ENCODE measurements at places on chromosomes 12 and 14.

DNA sequence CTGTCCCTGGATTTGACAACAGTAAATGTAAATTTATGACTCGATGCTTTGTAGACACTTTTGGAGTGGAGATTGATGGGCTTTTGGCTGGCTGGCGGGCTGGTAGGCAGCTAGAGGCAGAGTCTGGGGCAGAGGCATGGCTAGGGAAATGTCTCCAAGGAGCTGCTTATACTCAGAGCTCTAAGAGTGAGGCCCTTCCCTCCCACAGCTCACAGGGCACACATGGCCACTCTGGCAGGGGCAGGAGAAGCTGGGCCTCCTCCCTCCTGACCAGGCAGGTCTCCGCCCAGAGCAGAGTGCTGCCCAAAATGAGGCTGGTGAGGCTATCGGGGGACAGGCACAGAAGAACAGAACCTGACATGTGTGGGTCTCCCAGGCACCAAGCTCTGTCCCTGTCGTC is 67.5 kb downstream of the GALNT16 start:
- no peak for DNase-seq

DNA sequence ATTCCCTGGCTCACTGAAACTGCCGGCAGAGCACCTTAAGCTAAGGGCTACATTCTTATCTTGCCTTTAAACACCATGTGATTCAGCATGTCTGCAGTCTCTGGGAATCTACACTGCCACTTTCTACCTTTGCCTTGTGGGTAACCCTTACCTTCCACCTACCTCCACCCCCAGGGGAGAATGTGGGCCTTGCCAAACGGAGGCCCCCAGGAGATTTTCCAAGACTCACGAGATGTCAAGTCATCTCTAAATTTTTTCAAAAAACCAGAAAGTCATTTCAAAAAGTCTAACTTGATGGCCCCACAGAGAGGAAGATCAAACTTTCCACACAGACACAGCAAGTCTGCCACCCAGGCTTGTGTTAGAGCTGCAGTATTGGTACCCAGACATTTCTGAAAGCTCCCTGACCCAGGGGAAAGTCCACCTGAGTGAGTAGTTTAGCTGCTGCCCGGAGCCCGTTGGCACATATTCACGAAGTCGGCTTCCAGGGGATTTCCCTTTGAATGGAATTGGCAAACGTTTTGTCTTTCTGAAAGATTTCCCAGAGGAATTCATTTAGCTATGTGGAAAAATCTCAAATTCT is 4.7 kb upstream of the PSMA6 start:
- DNase-seq, result no peak

DNA sequence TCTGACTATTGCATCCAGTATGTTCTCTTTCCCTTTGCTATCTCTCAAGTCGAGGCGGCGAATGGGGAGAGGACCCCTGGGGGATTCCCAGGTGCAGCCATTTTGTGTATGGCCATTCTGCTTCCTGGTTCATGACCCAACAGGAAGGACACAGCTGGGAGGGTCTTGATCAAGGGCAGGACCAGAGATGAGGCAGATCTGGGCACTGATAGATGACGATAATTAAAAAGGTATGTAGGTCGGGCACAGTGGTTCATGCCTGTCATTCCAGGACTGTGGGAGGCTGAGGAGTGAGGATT is 73.9 kb downstream of the EID3 start:
- no peak for DNase-seq

DNA sequence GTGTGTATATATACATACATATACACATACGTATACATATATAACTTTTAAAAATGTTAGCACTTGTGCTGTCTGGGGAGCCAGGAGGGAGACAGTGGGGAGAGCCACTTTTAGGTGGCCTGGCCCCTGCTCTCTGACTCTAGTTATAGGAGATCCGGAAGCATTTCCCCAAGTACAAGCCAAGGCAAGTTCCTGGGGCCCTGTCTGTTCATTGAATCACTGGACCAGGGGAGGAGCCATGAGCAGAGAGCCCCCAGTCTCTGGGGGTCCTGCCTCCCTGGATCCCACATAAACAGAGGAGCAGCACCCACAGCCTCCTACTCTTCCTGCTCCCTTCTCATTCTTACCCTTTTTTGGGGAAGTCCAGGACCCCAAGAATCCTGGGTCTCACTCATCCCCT is 45.4 kb upstream of the TMED10 start:
- DNase-seq, result no peak

DNA sequence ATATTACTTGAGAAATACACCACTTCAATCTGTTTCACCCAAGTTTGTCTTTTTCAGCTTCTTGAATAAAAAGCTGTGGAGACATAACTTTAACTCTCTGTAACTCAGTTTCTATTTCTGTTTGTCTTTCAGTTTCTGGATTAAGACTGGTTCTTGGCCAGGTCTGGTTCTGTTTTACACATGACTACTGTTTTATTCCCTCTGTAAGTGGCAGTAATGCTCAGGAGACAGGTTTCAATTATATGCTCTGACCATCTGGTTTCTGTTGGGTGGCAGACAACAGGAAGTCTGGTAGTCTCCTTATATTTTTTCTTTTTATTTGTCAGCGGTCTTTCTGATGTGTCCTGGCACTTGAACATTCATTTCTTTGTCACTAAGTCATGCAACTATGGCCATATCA is 102.9 kb downstream of the RPS29 start:
- no peak for DNase-seq

DNA sequence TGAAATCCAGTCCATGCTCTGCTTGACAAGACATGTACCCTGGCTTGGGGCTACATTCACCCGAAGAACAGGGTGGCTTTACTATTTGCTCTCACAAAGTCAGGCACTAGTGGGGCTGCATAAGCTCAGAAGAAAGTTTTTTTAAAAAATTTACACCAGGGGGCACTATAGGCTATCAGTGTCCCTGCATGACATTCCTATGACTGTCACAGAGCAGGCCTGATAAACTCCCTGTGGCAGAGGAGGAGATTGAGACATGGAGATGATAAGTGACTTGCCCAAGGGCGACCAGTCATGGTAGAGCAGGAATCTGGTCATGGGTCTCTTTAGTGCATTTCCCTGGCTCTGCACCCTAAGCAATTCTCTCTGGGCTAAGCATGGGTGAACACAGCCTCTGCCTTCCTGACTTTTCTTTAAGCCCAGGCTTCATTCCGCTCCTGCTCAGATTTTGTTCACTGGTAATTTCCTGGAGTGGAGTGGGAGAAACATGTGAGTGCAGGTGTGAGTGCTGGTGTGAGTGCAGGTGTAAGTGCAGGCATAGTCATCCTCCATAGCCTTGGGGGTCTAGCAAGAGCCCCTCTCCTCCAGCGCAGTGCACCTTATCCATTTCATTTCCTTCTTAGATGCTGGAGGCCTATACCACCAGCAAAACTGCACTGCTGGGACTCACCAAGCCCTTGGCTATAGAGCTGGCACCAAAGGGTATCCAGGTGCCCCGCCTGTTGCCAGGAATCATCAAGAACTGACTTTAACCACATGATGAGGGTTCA is 91.6 kb downstream of the DHRS2 start:
- DNase-seq, result peak; percentile 43

DNA sequence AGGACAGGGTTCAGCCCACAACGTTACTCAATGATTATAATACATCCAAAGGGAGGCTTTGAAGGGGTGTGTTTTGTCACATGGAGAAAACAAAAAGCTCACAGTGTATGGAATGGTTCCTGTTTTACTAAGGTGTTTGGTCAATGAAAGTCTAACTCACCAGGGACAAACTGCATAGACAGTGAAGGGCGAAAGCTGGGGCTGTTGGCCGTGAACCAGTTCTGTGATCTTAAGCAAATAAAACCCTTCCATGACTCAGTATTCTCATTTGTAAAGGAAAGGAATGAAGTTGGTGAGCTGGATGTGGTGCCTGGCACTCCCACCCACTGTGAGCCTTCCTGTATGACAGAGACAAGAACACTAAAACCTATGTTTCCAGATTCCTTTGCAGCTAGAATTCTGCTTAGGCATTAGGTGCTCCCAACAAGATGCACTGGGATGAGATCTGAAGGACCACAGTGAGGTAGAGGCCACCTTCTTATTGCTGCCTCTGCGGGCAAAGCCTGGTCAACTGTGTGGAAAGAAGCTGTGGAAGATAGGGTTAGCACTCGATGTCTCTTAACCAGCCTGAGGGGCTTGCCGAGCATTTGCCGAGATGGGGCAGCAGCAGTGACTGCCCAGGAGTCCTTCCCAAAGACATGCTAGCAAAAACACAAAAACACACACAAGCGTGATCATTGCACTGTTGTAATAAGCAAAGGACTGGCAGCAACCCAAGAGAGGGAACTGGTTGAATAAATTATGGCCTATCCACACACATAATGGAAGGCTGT is 48.5 kb downstream of the VCPKMT start:
- DNase-seq, result peak; percentile 59

DNA sequence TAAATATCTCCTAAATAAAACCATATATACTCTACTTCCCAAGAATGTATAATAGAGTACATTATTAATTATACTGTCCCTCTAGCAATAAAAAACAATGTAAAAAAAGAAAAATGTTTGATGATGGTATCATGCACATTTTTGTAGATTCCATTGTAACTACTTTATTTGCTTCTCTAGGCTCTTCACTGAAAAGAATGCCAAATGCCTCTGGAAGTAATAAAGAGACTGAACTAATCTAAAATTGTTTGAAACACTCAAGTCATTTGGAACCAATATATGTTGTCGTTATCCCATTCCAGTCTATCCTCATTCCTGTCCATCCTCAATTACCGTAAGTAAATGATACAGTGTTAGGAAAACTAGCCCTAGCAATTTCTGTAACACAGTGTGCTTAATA is 233.6 kb downstream of the C12orf50 start:
- DNase-seq, result no peak

DNA sequence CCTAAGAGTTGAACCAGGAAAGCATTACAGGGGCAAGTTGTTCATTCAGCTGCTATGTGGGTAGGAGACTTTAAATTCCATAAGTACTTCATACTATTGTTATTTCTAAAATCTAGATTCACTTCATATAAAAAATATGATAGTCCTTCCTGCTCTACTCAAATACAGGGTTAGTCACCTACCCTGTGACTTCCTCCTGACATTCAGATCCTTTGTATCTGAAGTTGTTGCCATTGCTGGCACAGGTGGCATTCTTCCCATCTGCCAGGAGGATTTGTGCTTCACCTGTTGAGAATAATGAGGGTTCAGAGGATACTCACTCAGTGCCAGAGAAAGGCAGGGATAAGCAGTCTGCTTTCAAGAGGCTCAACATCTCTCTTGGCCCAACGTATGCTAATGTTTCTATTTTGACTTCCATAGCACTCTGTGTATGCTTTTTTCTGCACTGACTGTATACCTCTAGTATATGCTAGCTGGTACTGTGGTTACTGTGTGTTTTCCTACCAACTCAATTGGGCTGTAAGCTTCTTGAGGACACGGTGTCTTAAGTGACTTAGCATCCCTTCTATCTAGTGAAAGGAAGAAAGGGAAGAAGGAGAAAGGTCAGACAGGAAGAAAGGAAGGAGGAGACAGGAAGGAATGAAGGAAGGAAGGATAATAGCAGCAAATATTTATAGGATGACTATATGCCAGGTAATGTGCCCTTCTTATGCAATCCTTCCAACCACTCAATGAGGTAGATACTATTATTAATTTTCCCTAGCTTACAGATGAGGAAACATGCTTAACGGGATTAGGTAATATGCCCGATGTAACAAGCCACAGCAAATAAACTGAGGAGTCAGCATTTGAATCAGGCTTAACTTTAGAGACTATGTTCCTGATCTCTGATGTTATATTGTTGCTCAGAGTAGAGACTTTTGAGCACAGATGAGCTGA is 38.5 kb upstream of the FGF6 start:
- no peak for DNase-seq

- DNase-seq, result peak; percentile 28
Observed at GRCh38 chr12:21169878-21170472, 39.0 kb downstream of the SLCO1B1 start.

- DNase-seq, result no peak
Observed at GRCh38 chr12:110836291-110836690, 10.5 kb upstream of the CCDC63 start.

GRCh38 chr14:50740856-50741255 is 72.8 kb upstream of the SAV1 start:
- no peak for DNase-seq

Measured in SJSA1 (cell line).